Stimulated activated CD4-positive, alpha-beta T cell treated with anti-CD3 and anti-CD28 coated beads, Interleukin-15, amount 100 ng/mL, for 1 hour (primary cell): ENCODE measurements at places on chromosomes 13 and 19.

DNA sequence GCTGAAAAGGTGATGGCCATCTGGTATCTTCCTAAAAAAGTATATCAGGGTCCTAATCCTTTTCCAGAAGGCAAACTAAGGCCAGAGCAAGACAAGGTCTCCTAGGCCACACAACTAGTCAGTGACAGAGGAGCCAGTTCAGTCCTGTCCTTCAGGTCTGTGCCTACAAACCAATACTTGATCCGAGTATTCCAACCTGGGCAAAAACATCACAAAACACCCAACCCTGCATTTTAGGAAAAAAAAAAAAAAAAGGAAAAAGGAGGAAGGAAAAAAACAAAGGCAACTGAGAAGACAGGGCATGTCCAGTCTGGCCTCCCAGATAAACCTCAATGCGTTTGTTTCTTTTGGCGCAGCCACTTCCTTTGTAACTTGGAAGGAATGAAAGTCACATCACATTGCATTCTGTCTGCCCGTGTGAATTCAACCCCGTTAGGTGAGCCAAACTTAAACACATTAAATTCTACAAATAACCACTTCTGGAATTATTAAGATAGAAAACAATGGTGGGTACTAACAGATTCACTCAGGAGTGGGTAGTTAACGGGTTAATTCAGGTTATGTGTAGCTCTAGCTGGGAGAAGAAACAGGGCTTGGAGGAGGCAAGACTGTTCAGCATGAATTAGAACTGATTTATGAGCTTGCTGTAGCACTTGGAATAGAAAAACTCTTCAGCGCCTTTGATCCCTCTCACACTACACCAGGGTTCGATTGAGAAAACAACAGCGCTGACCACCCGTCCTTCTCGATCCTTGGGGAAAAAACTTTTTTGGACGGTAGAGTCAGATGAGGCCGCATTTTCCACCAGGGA lies 43.0 kb upstream of the HNRNPA1L2 start:
- DNase-seq: no peak

- DNase-seq: peak; percentile 18
These were observed 665 bp downstream of the ZNF347 start for GRCh38 chr19:53158119-53158656.

GRCh38 chr13:109707742-109708617 lies 78.4 kb downstream of the IRS2 start:
- DNase-seq: no peak

GRCh38 chr19:2461751-2462634 lies 5.2 kb upstream of the LMNB2 start:
- DNase-seq: peak; percentile 51

DNA sequence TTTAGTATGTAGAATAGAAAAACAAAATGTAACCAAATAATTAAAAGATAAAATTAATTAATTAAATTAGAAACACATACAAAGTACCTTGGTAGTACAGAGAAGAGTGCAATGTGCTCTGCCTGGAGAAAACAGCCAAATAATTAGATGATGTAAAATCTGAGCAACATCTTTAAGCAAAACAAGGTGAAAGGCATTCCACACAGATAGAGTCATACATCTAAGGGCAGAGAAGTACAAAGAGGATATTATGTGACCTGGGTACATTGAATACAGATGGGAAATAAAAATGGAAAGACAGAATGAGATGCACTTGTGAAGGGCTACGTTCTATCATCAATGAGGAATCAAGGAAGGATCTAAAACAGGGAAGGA lies 25.2 kb upstream of the FNDC3A start:
- DNase-seq: no peak

GRCh38 chr13:55653497-55653896 lies 1487.2 kb upstream of the PRR20A start:
- no peak for DNase-seq

GRCh38 chr19:2793577-2793976 lies 8.3 kb downstream of the THOP1 start:
- DNase-seq: no peak

DNA sequence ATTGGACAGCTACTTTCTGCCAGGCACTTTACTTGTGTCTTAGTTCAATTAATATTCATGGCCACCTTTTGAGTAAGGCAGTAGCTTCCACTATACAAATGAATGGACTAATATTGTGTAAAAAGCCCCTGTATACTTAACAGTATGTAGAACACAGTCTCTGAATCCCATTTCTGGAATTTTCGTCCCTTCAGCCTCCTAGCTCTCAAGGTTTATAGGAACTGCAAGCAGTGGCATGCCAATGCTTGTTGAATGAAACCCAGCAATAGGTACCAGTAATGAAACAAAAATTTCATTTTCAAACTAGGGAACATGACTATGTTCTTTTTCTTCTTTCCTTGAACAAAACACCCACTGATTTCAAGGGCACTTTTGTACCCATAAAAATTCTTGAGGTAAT lies 361.6 kb downstream of the TDRD3 start:
- no peak for DNase-seq

DNA sequence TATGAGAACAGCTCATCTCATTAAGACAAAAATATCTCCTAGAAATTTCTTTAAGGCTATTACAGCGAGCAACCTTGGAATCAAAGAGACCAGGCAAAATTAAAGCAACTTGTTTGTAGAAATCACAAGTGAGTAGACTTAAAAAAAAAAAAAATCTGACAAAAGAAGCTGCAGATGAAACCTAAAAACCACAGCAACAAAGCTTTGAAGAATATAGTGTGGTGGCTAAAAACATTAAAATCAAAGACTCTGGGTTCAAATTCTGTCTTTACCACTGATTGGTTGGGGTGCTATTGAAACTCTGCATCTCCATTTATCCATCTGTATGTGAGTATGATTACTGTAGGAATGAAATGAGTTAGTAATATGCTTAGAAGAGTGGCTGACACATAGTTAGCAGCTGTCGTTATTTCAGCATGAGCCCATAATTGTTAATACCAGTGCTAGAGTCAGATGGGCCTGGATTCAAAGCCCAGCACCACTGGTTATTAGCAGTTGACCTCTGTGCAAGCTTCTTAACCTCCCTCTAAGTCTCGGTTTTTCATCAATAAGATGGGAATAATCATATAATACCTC lies 157.6 kb downstream of the FOXO1 start:
- DNase-seq: no peak

GRCh38 chr13:39257642-39258041 lies 219.4 kb downstream of the NHLRC3 start:
- DNase-seq: no peak

GRCh38 chr13:30313311-30313710 lies 6.0 kb upstream of the KATNAL1 start:
- DNase-seq: no peak

GRCh38 chr19:543910-544608 lies at the start of gene GZMM:
Gene GZMM, plus strand, starts transcription at chr19:544053. Its CDS starts 19 bp downstream, at chr19:544072.
- peak; percentile 54 for DNase-seq

DNA sequence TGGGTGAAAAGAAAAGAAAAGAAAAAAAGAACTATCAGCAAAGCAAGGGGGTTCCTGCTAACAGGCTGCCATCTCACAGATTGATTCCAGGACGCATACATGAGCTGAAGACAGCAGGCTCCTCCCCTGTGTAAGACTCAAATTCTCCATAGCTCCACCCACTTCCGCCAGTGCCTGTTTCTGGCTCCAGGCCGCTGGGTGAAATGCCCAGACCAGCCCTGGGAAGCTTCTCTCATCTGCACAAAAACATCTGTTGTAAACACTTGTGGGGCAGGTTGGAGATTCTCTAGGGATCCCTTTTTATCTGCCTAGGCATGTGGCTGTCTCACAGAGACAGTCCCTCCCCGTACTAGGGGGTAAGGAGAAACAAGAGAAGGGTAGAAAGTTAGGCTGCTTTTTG lies 1054.4 kb upstream of the SPRY2 start:
- no peak for DNase-seq

DNA sequence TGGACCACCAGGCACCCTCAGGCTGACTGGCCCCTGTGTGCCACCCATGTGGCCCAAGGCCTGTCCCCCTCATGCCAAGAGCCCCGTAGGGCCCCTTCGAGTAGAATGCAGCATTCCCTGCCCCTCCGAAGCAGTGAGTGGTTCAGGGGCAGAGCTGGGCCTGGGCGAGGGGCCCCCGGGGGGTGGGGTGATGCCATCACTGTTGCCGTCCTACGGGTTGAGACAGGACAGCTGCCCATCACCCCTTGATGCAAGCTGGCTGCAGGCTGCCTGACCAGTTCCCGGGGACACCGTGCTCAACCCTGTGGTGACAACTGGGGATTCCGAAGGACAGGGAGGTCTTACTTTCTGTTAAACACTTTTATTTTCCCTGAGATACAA lies 4.7 kb downstream of the SBNO2 start:
- DNase-seq: no peak

GRCh38 chr13:114016321-114017027 lies 42.6 kb upstream of the C13orf46 start:
- DNase-seq: no peak

GRCh38 chr13:113827021-113827420 lies 36.9 kb downstream of the GAS6 start:
- no peak for DNase-seq

- DNase-seq: no peak
These were observed 116.2 kb downstream of the OLFM4 start for GRCh38 chr13:53144826-53145225.

GRCh38 chr13:98295371-98295770 lies 118.3 kb upstream of the RNF113B start:
- no peak for DNase-seq

- no peak for DNase-seq
These were observed 9.1 kb upstream of the SPACA7 start for GRCh38 chr13:112366907-112367646.

DNA sequence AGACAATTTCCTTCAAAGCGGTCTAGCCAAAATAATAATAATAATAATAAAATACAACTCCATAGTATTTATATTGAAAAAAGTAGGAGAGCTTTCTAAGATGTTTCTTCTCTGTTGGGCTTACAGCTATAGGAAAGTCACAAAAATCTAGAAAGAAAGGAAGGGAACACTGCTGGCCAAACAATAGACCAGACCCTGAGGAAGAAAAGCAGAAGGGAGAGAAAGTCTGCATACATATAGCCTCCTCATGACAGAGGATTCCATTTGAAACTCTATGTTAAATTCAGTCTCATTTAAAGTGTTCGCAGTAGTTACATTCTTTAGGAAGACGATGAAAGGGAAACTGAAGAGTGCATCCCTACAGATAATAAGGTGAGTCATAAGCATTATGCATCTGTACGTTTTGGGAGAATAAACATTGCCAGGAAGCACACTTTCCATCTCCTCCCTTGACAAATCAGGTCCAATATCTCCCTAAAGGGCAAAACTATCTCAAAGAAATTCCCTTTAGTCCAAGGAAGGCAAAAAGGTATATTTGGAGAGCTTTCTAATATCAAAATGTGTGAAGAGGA lies 86.5 kb downstream of the PCDH9 start:
- DNase-seq: no peak

DNA sequence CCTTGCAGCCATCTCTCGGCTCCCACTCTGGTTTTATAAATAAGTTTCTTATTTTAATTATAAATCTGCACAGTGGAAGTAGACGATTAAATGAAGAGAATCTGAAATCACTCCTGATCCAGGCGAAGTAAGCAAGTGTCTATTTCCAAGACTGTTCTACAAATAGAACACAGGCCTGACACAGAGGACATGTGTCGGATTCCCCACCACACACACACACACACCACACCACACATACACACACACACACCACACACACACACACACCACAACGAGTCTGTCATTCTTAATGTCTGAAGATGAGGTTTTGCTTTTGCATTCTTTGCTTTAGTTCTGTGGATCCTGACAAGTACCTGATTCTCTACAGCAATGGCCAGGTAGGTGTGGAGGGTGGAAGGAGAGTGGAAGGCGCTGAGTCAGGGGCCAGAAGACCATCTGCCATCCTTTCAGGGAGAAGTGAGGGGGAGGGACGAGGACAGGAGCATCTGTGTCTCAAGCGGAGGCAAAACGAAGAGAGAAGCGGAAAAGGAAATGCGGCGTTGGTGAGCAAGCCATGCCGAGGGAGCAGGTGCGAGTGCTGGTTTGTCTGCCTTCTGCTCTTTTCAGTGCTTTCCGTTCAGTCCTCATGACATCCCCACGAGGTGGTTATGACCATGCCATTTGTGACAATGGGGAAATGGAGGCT lies 110.2 kb downstream of the TEX26 start:
- no peak for DNase-seq

- DNase-seq: no peak
These were observed 63.9 kb downstream of the STK24 start for GRCh38 chr13:98512774-98513665.
